ENCODE measurements at places on chromosomes 12 and 14.

GRCh38 chr12:47237751-47238211 is 158.0 kb upstream of the AMIGO2 start:
- no peak for DNase-seq

DNA sequence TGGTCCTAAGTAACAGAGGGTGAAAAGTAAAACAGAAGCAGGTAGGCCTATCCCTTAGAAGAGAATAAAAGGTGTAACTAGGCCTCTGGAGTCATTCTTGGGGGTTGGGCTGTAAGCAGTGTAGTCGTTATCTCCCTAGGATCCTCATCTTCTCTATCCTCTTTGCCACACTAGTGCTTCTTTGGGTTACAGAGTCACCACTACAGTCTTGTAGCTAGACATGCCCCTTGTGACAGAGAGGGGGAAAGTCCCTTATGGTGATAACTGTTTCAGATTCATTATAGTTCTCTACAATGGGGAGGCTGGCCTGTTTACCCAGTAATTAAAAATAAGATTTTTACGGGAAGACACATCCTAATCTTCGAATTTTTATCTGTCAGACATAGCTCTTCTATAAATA is 16.4 kb upstream of the SRP54 start:
- DNase-seq, result no peak

DNA sequence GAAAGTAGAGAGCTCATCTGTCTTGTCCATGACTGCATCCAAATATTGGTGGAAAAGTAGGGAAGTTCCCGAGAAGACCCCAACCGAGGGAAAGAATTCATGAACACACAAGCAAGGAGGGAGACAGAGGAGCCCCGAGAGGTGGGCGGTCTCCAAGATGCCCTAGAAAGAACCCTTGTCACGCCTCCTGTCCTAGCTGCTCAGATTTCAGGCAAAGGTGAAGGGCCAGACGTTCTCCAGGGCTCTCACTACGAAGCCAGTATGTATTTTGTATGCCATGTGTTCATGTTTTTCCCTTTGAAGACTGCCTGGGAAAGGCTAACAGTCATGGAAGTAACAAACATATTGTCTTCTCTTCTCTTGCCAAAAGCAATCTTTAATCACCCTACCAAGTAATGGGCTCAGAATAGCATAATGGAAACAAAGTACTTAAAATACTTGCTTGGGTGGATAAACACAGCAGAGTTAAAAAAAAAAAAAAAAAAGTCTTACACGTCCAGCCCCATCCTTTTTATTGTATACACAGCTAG is 99.2 kb upstream of the TBX3 start:
- DNase-seq, result no peak

- DNase-seq, result no peak
These were observed 17.0 kb downstream of the FGD6 start for GRCh38 chr12:95200128-95200894.

- no peak for DNase-seq
These were observed at the start of gene BCL2L14 for GRCh38 chr12:12070674-12071656. TSS of gene BCL2L14 (plus strand) at chr12:12070939. CDS start at chr12:12079306, 8,367 bp downstream.
